ENCODE measurements at places on chromosomes 4 and X.

GRCh38 chr4:54882616-54883015 is 224.9 kb downstream of the KIT start:
- no peak for DNase-seq

DNA sequence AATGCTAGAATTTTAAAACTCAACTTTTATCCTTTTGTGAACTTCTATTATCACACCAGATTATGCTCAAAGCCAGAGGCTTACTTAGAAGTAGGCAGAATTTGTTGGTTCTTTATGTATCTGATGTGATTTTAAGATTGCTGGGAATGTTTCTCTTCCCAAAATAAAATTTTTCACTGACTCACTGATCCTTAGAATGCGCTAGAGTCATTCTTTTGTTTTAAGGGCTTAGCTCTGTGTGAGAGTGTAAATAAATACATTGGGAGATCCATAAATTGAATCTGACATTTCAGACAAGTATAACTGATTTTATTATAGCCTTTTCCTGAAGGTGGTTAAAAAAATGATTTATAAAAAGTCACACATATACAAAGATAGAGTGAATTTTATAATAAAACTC is 101.3 kb downstream of the LARP1B start:
- no peak for DNase-seq

GRCh38 chr4:108168671-108169523 is at the start of gene LEF1:
Gene LEF1 (minus strand): TSS chr4:108168932. CDS start chr4:108167767, 1,165 bp downstream.
- DNase-seq, result no peak

GRCh38 chr4:25970226-25970675 is 56.2 kb downstream of the SMIM20 start:
- no peak for DNase-seq
